Hepatocyte (in vitro differentiated cells): ENCODE measurements at places on chromosomes 2 and 18. TPM values are rescaled to one million over a fixed set of nuclear protein-coding genes. Genes with fewer than 3 reads are reported as not detected.

The SETBP1 gene
- total RNA-seq: 20.1 and 21.1 TPM in 2 replicates

- H3K4me1 ChIP-seq: peaks cover 32% of the 10 kb centered on the region
- no peak overlapping the region for H3K4me3 ChIP-seq
- H3K36me3 ChIP-seq: no peaks in the 10 kb centered on the region
- H3K27me3 ChIP-seq: no peaks in the 10 kb centered on the region
- DNase-seq: no peak
Observed at GRCh38 chr2:237258615-237259014, 155.3 kb downstream of the COL6A3 start.

DNA sequence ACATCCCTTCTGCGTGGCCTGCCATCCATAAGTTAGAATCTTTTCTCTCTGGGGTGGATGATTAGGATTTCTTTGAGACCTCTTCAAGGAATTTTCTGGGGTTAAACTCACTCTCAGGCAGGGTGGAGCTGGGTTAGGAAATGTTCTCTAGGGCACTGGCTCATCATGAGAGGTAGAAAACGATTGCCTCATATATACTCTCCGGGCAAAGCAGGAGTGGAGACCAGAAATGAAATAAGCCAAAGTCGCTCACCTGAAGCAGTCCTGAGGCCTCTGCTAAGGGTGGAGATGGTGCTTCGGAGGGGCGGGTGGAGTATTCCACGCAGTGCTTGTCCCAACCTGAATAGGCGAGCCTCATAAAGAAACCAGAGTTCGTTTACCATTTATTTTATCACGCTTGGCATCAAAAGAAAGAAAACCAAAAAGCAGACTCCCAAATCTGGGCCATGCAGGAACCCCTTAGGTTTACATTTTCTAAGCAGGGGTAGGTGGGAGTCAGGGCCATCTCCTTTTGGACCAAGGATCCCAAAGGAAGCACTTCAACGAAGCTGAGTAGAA, 249.3 kb upstream of the MEIS1 start:
- no peak overlapping the region for H3K4me3 ChIP-seq
- no peaks in the 10 kb centered on the region for H3K27me3 ChIP-seq
- DNase-seq: no peak
- no peak overlapping the region for H3K27ac ChIP-seq

- no peaks in the 10 kb centered on the region for H3K27me3 ChIP-seq
- H3K27ac ChIP-seq: no peak overlapping the region
- DNase-seq: no peak
Observed at GRCh38 chr2:12066986-12067385, 320.6 kb downstream of the LPIN1 start.

GRCh38 chr2:121355488-121355887, 70.5 kb upstream of the TFCP2L1 start:
- H3K27me3 ChIP-seq: no peaks in the 10 kb centered on the region
- peaks cover 15% of the 10 kb centered on the region for H3K4me1 ChIP-seq
- H3K27ac ChIP-seq: no peak overlapping the region
- H3K36me3 ChIP-seq: no peaks in the 10 kb centered on the region
- no peak overlapping the region for H3K4me3 ChIP-seq
- no peak for DNase-seq

DNA sequence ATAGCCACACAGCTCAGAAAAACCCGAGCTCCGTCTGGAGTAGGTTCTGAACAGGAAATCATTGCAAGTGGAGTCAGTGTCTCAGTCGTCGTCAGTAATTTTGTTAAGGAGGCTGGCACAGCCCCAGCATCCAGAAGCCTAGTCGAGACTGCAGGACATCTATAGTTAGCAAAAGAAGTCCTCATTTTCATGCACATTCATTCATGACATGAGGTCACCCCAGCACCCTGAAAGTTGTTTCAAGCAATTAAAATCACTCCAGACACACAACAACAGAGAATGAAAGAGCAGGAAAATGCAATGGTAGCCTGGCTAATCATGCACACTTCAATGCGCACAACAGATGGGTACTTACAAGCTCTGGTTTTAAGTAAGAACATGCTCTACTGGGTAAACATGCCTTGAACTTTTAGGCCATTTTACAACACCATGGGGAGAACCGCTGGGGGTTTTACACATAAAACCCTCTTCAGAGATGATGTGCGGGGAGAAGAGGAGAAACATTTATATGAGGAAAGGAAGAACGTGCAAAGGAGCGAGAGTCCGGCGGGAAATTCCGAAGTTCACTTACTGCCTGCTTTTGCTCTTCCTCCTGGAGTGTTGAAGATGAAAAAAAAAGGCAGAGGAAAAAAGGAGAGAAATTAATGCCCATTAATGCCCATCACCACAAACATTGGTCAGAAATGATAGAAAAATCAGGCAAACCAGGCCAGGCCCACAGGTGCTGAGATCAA, 77.4 kb upstream of the DNMT3A start:
- H3K36me3 ChIP-seq: no peaks in the 10 kb centered on the region
- DNase-seq: no peak
- H3K4me3 ChIP-seq: no peak overlapping the region
- peak overlapping the region; percentile 78 for H3K27ac ChIP-seq
- peaks cover 7% of the 10 kb centered on the region for H3K4me1 ChIP-seq

- H3K27ac ChIP-seq: no peak overlapping the region
- H3K4me3 ChIP-seq: peak overlapping the region; percentile 23
- peak; percentile 71 for DNase-seq
- H3K27me3 ChIP-seq: peaks cover 57% of the 10 kb centered on the region
Observed at GRCh38 chr2:219522111-219523030, 8.1 kb downstream of the ASIC4 start.

DNA sequence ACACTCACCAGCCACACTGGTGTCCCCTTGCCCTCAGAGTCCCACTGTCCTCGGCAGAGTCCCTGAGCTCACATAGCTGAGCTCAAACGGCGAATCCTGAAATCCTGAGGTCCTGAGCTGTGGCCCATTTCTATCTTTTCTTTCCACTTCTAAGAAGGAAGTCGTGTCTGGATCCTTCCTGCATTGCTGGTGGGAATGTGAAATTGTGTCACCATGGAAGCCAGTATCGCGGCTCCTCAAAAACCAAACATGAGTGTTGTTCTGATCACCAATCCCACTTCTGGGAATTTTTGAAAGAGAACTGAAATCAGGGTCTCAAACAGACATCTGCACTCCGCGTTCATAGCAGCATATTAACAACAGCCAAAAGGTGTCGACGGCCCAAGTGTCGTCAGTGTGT, 244.7 kb downstream of the EIPR1 start:
- H3K4me3 ChIP-seq: no peak overlapping the region
- peaks cover 7% of the 10 kb centered on the region for H3K4me1 ChIP-seq
- no peak overlapping the region for H3K27ac ChIP-seq
- no peaks in the 10 kb centered on the region for H3K27me3 ChIP-seq

The SERPINB11 gene
- total RNA-seq: not detected in 2 replicates

DNA sequence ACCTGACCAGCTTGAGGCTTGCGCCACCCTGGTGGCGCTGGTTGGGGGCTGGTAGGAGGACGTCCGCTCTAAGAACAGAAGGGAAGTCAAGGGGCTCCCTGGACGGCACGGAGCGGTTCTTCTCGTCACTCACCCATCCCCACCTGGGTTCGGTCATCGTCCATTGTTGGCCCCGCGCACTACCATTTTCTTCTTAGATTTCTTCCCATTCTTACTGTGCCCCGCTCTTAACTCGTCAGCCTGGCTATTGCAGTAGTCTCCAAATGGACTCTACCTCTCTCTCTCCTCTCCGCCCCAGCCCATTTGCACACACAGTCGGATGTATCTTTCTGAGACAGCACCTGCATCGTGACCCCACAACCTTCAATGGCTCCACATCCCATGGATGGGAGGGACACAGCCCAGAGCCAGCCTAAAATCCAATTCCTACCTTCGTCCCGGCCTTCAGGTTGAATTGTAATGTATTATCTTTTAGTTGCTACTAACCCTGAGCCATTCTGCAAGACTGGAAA, 814 bp upstream of the RAB1A start:
- peak overlapping the region; percentile 90 for H3K27ac ChIP-seq
- H3K36me3 ChIP-seq: no peaks in the 10 kb centered on the region
- H3K4me3 ChIP-seq: peak overlapping the region; percentile 23
- H3K27me3 ChIP-seq: no peaks in the 10 kb centered on the region

DNA sequence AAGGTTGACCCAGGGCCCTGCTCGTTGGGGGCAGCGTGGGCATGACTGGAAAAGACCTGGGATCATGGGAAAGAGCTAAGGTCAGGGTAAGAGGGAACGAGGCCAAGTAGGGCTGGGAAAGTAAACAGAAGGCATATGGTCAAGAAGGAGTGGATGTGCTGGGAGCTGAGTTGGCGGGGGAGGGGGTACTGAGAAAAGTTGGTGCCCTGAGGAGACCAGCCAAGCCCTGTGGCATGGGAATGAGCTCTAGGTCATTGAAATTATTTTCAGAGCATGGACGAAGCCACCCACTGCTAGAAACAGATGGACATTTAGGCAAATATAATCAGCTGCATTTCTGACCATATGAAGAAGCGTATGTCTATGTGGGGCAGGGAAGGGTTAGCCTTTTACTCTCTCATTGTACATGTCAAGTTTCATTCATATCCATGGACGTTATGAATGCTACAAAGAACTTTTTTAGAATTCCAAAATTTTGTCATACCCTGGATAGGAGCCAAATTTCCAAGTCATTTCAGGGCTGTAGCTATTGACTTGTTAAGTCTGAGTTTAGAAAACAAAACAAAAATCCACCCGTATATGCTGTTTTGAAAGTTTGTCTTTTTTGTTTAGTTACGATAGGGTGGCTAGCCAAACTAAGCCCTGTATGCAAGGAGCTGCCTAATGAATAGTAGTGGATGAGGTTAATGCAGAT, 19.1 kb downstream of the MAPRE2 start:
- H3K27me3 ChIP-seq: no peaks in the 10 kb centered on the region
- H3K27ac ChIP-seq: no peak overlapping the region
- no peak for DNase-seq
- no peaks in the 10 kb centered on the region for H3K36me3 ChIP-seq

DNA sequence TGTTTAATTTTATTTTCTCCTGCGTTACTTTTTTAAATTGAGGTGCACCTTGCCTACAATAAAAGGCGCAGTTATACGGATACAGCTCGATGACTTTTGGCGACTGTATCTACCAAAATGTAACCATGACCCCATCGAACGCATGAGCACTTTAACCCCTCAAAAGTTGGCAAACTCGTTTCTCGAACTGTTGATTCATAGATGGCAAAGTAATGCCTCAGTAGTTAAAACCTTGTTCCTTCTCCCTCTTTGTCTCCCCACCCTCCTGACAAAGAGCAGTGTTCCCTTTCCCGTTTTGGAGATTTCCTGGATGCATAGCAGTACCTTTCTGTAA, 577 bp downstream of the MOGAT1 start:
- peaks cover 30% of the 10 kb centered on the region for H3K27me3 ChIP-seq
- peaks cover 9% of the 10 kb centered on the region for H3K4me1 ChIP-seq
- no peak for DNase-seq
- no peaks in the 10 kb centered on the region for H3K36me3 ChIP-seq
- no peak overlapping the region for H3K27ac ChIP-seq

DNA sequence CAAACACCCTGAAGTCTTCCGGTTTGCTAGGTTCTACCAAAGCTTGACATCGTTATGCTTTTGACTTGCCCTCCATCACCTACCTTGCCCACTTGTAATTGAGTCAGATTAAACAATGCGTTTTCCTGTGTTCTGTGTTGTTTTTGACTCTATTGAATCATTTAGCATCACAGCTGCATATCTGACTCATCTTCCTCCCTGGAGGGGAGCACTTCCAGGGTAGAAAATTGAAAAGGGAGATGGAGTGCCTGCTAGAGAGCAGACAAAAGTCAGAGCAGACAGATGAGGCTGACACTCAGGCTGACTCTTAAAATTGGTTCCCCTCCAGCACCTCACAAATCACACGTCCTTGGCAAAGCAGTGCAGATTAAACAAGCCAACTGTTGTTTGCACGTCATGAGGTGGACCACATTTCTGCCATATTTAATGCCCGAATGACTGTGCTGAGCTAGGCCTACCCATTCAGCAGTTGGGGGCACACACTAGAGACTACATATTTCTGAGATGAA, 2.2 kb downstream of the MPP4 start:
- DNase-seq: no peak
- peaks cover 16% of the 10 kb centered on the region for H3K4me1 ChIP-seq
- no peaks in the 10 kb centered on the region for H3K36me3 ChIP-seq
- H3K4me3 ChIP-seq: no peak overlapping the region
- H3K27me3 ChIP-seq: no peaks in the 10 kb centered on the region
- no peak overlapping the region for H3K27ac ChIP-seq
